ENCODE measurements at places on chromosomes 11 and 22.

GRCh38 chr11:95254716-95255115 lies 23.7 kb upstream of the SESN3 start:
- no peak for DNase-seq

GRCh38 chr22:17921871-17922821 lies 102.2 kb downstream of the MICAL3 start:
- DNase-seq: peak; percentile 12

- peak; percentile 73 for DNase-seq
Measured at GRCh38 chr11:8095371-8095770, 14.4 kb downstream of the TUB start.

GRCh38 chr11:91825777-91826176 lies 398.8 kb upstream of the FAT3 start:
- DNase-seq: no peak

DNA sequence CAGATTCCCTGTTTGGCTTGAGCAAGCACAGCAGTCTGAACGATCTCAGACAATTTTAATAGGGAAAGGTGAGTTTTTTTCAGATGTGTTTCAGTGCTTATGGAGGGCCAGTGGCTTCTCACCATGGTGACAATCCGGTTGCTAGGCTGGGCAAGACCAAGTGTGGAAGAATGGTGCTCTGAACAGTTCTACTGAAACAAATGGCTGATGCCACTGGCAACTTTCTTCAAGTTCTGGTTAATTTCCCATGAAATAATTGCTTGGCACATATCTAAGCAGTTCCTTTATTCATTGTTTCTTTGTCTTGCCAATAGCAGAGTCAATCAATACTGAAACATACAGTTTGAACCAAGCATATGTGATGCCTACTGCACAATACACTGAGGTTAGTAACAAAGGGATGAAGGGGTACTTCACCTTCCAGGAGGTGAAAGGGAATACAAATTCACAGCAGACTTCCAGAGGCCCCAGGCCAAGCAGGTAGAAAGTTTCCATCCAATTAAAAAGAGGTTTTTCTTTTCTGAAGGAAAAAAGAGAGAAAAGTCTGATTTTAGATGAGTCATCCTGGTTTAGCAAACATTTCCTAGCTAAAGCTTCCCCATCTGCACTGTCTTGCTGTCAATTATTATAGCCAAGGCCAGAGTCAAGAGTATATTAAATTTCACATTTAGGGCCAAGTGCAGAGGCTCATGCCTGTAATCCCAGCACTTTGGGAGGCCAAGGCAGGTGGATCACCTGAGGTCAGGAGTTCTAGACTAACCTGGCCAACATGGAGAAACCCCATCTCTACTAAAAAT lies 21.2 kb upstream of the NDUFC2 start:
- no peak for DNase-seq

DNA sequence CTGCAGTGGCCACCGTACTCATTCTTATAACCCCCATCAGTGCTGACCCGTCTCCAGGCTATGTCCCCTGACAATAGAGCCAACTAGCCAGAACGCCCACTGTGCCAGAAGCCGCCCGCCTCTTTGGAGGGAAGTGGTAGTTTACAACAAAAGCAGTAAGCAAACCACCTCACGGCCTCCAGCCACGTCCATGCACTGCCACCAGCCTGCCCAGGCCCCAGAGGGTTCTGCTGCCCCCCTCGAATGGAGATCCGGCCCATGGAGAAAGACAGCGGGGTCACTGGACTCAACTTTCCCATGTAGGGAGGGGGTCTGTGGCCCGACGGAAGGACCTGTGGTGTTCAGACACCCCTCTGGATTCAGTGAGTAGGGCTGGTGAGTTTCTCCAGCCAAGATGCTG lies 340.3 kb downstream of the CTTN start:
- no peak for DNase-seq

- DNase-seq: no peak
Measured at GRCh38 chr11:14886513-14886912, 5.5 kb downstream of the CYP2R1 start.

DNA sequence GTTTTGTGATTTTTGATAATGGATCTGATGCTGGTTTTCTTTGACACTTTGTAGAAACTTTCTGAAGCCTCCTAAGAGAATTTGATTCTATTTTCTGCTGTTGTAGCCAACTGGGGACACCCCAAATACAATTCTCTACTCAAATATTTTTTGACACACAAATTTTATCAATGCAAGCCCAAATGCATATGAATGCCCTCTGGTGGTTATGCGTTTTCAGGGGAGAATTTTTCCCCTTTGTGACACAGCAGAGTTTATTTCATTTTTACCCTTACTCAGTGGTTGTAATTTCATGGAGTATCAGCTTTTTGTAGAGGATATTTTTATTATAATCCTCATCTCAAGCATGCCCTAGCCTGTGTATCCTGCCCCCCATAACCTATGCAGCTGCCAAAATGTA lies 44.7 kb upstream of the MTMR2 start:
- no peak for DNase-seq

- no peak for DNase-seq
Measured at GRCh38 chr22:35069541-35069940, 3.6 kb downstream of the ISX start.

- DNase-seq: no peak
Measured at GRCh38 chr11:1260023-1260501, 37.2 kb downstream of the MUC5B start.

DNA sequence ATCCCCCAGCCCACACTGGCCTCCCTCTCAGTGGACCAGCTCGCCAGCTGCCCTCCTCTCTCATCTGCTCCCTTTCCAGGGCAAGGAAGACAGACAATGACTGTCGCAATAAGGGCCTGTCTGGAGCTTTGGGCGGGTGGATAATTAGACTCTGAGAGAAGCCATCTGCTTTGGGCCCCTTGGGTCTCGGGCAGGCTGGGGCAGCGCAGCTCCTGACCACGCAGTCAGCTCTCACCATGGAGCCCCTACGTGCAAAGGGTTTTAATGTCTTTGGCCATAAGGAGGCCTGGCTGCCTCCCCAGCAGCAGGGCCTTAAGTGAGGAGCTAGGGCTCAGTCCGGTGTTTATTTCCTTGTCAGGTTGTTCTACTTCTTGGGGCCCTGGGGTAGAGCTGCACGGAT lies 153.9 kb downstream of the CHST1 start:
- DNase-seq: no peak

DNA sequence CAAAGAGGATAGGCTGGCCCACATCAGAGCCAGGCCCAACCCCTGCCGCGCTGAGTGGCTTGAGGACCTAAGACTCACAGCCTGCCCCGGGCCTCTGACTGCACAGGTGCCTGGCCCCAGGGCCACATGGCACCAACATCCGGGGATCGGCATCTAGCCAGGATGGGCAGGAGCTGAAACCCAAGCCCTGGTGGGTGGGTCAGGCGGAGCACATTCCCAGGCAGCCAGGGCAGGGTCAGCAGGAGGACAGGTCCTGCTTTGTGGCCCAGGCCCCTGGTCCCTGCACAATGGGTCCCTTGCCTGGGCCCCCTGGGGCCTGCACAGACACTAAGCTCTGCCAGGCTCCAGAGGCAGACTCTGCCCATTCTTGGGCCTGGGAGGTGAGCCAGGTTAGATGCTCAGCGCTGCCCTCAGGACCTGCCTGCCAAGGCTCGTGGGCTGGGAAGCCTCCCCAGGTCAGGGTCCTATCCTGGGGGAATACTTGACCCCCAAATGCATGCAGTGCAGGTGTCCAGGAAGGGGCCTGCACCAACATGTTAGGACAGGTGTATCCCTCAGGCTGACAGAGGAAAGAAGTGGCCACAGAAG lies 33.5 kb downstream of the ARVCF start:
- no peak for DNase-seq

DNA sequence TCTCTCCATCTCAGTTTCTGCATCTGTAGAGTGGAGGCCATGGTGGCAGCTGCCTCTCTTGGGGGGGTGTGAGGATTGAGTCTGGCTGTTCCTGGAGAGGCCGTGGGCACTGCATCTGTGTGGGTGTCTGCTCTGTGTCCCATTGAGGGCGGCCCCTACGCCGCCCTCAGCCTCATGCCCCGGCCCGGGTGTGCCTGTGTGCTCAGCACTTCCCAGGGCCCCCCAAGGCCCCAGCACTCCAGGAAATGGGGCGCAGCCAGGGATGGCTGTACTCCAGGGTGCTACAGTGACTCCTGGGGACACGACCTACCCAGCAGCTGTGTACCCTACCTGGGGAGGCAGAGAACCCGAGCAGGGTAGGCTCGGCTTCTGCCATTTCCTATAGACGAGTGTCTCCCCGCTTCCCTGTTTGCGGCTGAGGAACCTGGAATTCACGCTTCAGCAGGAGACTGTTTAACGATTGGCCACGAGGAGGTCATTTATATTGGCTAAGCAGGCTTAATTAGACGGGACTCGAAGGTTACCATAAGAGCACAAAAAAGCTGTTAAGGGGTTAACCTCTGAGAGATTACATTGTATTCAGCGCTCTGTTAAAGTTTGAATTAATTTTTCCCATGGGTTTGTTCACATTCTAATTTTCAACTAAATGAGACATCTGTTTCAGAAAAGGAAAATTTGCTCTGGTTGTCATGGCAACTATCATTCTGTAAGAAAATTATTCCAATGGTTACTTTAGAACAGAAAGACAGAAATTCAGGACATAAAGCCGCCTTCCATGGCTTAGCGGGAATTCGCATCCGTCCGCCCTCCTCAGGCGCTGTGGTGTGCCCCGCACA lies 76.4 kb downstream of the MPPED1 start:
- no peak for DNase-seq

DNA sequence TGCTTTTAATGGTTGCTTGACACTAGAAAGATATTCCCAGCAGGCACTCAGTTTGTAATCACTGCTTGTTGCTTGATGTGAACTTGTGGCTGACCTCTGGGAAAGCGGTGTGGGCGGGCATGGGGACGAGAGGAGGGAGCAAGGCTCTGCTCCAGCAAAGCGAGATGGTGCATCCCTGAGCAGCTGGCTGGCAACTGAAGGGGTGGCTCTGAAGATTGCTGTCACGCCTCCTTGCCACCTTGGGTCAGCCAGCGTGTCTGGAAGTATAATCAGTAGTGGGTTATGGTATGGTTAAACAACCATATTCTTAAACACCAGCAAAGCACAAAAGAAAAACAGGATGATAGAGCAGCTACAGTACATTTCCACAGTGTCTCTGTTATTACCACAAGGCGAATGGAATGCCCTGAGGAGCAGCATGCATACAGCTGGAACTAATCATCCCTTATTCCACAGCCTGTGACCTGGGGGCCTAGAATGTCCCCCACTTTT lies 124.5 kb downstream of the TRIM44 start:
- DNase-seq: no peak

GRCh38 chr22:36586271-36586670 lies 57.3 kb upstream of the EIF3D start:
- DNase-seq: no peak

DNA sequence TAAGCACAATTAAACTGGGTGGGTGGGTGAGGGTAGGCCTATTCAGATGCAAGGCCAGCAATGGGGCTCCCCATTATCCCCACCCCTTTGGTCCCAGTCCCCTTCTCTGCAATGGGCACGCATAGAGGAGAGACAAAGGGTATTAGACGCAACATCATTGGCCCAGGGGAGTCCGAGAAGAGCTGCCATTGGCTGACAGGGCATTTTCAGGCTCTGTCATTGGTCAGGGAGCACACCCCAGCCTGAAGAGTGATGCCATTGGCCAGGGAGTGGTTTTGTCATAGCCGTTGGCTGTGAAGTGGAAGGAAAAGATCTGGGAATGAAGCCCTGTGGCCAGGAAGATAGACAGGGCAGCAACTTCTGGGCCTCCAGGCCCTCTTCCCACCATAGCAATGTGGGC lies 2.8 kb upstream of the TRIM3 start:
- DNase-seq: no peak

DNA sequence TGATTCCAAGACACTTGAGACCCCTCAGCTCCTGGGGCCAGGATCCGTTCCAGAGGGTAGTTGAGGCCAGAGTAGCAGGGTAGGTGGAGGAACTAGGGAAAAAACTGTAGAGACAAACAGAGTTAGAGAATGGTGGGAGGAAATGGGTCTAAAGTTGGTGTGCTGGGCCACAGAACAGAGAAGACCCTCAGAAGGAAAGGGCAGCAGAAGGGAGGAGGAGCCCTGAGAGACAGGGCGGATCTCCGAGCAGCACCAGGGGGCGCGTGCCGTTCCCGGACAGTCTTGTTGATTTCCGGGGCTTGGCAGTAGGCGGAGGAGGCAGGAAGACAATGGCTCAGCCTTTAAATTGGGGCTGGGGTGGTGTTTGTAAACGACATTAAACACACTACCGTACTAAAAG lies 2.4 kb upstream of the CECR2 start:
- no peak for DNase-seq

- DNase-seq: no peak
Measured at GRCh38 chr11:75762885-75763284, 5.7 kb upstream of the DGAT2 start.

DNA sequence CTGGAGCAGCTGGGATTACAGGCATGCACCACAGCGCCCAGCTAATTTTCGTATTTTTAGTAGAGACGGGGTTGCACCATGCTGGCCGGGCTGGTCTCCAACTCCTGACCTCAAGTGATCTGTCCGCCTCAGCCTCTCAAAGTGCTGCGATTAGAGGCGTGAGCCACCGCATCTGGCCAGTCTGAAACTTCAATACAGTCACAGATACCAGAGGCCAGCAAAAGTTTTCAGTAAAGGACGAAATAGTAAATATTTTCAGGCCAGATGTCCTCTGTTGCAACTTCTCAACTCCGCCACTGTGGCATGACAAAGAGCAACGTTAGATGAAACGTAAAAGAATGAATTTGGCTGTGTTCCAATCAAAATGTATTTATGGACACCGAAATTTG lies 403.6 kb downstream of the MN1 start:
- DNase-seq: no peak

GRCh38 chr22:49368976-49369725 lies 458.5 kb downstream of the BRD1 start:
- peak; percentile 69 for DNase-seq

- DNase-seq: no peak
Measured at GRCh38 chr11:294780-295179, 4.5 kb downstream of the IFITM5 start.

DNA sequence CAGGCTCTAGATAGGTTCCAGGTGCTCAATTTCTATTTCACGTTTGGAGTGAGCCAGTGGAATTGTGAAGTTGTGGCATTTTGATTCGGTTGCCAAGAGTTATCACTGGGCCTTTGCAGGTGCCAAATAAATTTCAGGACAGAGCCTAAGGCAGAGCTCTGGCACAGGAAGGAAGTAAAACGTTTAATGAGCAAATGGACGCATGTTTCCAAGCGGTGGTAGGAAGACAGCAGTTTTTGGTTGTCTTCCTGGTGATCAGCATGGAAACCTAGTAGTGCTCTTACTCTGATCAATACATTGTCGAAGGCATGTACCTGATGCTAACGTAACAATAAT lies 452 bp downstream of the BIRC3 start:
- no peak for DNase-seq

DNA sequence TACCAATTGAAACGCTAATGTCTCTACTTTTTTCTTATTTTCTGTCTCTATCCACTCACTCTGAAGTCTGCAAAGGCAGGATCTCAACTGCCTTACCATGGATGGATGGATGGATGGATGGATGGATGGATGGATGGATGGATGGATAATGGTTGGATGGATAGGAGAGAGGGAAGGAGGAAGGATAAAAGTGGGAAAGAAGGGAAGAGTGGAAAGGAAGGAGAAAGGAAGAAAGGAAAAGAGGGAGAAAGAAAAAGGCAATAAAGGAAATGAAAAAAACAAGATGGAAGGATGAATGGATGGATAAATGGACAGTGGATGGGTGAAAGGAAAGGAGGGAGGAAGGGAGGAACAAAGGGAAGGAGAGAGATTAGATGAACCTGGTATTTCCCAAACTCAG lies 506.0 kb downstream of the MN1 start:
- no peak for DNase-seq

GRCh38 chr22:22999523-22999922 lies 70.8 kb upstream of the GNAZ start:
- no peak for DNase-seq

GRCh38 chr11:119747868-119748660 lies 19.1 kb upstream of the NECTIN1 start:
- DNase-seq: no peak

- DNase-seq: no peak
Measured at GRCh38 chr11:77471558-77472193, 2.2 kb downstream of the PAK1 start.
